ENCODE measurements at places on chromosomes 7 and 10.

DNA sequence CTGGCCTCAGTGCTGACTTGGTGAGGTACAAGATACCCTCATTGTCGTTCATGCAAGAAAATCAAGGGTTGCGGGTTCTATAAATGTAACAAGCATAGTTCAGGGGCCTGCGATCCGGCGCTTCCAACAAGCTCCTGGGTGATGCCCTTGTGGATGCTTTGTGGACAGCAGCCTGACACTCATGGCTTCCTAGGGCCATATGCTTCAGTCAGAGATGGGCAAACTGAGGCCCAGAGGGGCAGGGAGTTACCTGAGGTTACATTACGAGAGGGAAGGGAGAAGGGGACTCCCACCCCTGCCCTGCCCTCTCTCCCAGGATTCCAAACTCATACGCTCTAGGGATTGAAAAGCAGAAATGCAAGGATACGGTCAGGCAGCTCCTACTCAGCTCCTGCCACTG, 296.3 kb upstream of the ZMIZ1 start:
- no peak for DNase-seq

DNA sequence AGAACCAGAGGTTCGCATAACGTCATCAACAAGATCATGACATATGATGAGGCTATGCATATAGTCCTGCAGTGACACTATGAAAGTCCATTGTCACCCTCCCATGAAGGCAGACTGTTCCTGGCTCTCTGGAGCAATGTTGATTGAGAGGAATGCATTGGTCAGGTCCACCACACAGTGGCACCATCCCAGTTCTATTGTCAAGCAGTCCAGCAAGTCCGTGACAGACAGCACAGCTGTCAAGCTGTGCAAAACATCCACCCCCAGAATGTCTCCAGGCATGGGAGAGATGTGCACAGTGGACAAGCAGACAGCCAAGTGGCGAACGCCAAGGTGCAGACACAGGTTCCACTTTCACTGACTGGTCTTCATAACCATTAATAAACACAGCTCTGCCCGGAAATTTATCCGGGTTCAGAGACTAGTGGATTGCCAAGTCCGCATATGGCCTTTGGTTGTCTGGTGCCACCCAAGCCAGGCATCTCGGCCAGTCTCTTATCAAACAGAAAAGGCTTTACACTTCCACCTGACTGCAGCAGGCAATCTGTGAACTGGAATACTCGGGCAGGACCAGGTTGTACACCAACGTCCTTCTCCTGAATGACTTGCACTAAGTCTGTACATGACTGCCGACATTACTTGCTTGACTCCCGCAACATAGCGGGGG, 7.2 kb downstream of the RNF133 start:
- no peak for DNase-seq

- DNase-seq, result no peak
Observed at GRCh38 chr10:117275121-117275520, 34.2 kb downstream of the SLC18A2 start.

DNA sequence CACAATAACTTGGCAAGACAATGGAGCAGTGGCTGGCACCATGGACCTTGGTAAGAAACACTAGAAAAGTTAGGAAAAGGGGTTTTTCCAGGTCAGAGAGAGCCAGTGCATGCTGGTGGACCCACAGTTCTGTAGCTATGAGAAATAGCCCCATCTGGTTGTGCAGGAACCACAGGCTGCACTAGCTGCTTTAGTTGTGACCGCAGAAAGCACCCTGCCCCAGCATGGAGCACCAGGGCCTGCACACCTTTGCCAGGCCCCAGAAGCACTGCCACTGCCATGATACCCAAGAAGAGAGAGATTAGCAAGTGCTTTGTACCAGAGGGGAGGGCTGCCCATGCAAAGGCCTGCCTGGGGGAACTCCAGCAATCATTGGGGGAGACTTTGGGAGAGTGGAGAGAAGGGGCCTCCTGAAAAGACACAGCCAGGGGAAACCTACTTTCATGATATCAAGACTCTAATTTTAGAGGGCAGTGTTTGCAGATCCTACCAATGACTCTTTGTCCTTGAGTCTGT, 256.1 kb upstream of the C7orf33 start:
- DNase-seq, result no peak

DNA sequence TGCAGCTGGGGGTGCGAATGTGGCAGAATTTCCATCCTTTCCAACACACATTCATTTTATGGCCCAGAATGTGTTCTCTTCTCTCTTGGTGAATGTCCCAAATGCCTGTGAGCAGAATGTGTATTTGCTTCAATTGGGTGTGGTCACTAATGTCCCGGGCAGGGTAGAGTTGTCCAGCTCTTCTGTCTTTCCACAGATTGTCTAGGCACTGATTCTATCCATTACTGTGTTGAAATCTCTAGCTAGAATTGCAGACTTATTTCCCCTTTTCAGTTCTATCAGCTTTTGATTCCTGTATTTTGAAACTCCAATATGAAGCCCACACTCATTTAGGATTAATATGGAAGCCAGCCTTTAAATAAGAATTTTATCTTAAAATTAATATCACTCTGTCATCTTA, 14.0 kb upstream of the AKR1E2 start:
- DNase-seq, result no peak

GRCh38 chr7:155276800-155277375, 20.8 kb upstream of the INSIG1 start:
- no peak for DNase-seq

DNA sequence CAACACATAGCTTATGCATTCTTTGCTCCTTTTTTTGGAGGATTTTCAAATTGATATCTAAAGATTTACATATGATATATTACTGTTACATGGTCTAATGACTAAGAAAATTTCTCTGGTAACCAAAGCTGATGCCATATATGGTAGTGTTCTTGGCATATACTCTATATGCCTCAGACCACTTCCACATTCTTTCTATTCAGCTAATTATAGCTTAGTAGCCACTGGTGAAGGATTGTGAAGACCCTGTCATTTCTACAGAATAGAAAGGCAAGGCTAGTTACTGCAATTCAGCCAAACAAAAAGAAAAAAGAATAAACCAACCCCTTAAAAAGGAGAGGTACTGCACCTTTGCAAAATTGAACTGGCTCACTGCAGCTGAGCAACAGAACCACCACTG, 3.7 kb downstream of the PURB start:
- no peak for DNase-seq

DNA sequence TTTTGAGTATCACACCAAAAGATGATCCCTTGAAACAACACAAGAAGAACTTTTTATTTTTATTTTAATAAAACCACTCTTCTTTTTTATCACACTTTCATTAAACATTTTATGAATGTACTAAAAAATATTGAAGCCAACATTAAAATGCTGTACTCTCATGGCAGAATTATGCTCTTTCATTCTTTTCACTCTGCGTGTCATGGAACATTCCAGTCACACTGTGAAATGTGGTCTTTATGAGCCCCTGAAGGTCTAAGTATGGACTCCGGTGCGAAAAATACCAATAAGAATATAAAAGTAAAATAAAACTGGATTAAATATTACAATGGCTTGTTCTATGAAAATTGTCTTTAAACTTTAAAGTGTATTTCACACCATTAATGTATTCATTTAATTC, 148.4 kb downstream of the TMEM26 start:
- no peak for DNase-seq

DNA sequence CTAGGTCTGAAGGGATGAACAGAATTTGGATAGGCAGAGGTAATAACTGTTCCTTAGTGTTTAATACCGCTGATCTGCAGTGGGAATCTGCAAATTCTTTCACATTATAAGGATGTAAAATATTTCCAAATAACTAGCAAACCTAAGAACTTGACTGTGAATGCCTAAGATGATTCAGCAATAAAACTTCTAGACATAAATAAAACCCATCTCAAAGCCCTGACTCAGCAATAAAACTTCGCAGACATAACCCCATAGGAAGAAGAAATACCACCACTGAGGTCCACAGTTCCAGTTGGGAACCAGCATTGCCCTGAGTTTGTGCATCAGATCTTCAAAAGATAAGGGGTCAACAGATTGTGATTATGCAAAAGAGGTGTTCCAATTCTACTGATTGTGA, 354.2 kb downstream of the GFRA1 start:
- DNase-seq, result no peak

DNA sequence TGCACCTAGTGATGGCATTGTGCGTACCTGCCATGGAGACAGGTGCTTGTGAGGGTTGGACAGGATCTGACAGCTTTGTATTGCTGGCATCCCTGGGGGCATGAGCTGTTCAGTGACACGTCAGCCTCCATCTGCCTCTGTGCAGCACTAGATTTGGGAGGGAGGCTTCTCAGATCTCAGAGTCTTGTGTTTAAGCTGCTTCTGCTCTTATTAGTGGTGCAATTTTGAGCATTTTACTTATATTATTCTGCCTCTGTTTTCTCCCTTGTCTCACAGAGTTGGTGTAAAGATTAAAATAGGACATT, 5.1 kb downstream of the ARHGAP22 start:
- DNase-seq, result no peak

DNA sequence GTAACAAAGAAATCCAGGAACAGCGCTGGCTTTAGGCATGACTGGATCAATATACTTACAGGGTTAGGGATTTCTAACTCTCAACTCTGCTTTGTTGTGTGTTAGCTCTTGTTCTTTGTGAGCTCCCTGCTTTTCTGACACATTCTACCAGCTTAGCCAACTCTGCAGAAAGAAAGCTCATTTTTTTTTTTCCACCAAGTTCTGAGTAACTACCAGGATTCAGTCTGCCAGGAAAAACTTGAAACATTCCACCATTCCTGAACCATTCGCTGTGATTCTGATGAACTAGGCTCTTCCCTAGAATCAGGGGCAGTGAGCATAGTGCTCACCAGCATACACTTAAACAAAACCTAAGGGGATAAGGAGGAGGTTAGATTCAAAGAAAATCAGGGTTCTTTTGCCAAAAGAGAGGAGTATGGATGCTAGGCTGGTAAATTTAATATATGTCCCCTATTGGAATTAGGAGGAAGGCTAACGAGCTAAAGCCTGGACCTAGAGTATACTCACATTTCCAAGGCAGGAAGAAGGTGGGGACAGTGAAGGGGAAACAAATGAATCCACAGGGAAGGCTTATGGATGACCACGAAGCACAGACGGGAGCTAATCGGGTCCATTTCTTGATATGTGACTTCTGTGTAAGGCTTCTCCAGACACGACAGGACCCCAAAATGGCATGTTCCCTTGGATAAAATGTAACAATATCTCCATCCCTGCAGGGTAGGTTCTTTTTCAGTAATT, 183.4 kb downstream of the PRKG1 start:
- DNase-seq, result no peak

DNA sequence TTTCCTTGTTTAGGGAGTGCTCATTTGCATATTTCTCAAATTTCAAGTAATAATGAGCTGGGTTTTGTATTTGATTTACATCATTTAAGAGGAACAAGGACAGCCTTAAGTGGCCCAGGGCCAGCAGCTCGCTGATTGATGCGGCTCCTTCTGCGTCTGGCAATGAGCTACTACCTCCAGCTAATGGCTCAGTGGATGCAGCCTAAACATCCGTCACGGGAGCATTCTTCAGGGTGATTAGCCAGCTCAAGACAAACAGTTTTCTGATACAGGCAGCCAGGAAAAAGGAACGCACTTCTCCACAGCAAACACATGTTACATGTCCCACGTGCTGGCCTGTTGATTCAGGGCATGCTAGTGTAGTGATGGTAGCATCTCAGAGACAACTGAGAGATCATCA, 169.3 kb upstream of the TCERG1L start:
- no peak for DNase-seq

DNA sequence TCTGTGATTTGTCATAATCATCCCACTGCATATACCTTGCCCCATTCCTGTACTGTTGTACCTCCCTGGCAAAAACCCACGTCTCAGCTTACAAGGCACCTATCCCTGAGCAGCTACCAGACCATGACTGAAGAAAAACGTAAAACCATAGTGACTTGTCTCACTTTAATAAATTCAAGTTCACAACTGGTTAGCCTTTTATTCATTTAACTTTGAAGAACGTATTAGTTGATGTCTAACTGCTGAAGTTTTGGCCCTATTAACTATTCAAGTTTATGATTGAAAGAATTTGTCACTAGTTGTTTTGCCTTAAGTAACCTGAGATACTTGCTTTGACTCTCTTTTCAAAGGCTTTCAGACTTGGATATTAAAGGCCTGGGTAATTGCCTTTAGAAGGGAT, 59.7 kb downstream of the GALNT11 start:
- no peak for DNase-seq

DNA sequence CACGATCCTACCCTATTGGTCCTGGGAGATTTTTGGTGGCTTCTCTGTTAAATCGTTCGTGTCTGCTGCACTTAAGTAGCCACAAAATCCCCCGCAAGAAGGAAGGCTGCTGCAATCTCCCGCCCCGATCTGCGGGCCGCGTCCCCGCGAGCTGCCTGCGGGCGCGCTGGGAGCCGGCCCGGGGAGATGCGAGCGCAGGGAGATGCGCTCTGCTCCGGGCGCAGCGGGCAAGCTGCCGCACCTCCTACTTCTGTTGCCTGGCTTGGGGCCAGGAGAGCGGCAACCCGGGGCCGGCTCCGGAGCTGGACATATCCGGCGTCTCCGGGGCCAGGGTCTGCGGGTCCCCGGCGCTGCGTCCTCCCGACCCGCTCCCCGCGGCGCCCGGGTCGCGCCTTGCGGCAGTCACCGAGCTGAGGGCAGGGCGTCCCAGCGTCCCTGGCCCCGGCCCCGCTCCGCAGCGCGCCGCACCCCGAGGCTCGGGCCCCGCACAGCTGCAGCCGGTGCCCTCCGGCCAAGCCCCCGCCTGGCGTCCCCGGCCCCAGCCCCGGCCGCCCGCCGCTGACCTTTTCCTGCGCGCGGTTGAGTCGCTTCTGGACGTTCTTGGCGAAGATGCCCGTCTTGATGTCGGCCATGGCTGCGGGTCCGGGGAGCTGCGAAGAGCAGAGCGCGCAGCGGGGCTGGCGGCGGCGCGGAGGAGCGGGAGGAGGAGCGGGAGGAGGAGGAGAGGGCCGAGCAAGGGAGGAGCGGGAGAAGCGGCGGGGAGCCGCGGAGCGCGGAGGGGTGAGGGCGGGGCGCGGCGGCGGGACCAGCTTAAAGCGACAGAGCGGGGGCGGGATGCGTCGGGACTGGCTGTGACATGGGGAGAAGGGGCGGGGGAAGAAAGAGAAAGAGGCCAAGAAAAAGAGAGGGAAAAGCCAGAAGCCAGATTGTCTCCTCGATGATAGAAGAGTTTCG, at the start of gene AMPH:
AMPH (minus strand) TSS at position 654 of the 954 bp plus-strand sequence; CDS start at position 632, 22 bp downstream.
- peak; percentile 22 for DNase-seq

GRCh38 chr7:152336754-152337368, 98.9 kb downstream of the KMT2C start:
- peak; percentile 44 for DNase-seq

- peak; percentile 44 for DNase-seq
Observed at GRCh38 chr7:96669812-96670211, 39.8 kb downstream of the SEM1 start.

DNA sequence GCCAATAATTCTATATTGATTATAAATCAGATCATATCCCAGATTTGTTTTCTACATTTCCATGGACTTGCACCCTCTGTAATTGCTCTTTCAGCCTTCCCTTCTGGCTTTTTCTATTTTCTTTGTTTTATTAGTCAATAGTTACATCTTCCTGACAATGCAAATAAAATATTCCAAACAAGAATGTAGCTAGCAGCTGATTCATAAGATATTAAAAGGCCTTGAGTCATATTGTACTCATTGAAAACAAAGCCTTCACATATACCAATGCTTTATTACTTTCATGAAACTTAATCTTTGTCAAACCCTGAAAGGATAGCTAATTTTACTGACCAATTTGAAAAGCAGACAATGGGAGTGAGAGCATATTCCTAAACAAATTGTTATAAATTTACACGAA, 10.7 kb upstream of the SFMBT2 start:
- DNase-seq, result no peak

GRCh38 chr7:55339033-55340000, 25.8 kb upstream of the LANCL2 start:
- no peak for DNase-seq
